ENCODE measurements at places on chromosomes 5 and 9.

DNA sequence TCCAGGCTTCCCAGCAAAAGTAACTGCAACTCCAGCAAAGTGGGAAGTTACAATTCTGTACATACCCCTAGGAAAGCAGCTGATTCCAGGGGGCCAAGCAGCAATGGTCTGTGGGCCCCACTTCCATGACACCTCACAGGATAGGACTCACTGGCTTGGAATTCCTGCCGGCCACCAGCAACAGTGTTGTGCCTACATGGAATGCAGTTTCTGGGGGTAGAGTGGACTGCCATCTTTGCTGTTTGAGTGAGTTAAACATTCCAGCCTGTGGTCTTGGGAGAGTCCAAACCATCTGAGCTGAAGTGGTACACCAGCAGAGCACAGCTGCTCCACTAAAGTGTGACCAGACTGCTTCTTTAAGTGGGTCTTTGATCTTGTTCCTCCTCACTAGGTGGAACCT lies 13.4 kb upstream of the FBN2 start:
- DNase-seq: no peak

GRCh38 chr5:422323-423232 lies 20.4 kb upstream of the EXOC3 start:
- no peak for DNase-seq

DNA sequence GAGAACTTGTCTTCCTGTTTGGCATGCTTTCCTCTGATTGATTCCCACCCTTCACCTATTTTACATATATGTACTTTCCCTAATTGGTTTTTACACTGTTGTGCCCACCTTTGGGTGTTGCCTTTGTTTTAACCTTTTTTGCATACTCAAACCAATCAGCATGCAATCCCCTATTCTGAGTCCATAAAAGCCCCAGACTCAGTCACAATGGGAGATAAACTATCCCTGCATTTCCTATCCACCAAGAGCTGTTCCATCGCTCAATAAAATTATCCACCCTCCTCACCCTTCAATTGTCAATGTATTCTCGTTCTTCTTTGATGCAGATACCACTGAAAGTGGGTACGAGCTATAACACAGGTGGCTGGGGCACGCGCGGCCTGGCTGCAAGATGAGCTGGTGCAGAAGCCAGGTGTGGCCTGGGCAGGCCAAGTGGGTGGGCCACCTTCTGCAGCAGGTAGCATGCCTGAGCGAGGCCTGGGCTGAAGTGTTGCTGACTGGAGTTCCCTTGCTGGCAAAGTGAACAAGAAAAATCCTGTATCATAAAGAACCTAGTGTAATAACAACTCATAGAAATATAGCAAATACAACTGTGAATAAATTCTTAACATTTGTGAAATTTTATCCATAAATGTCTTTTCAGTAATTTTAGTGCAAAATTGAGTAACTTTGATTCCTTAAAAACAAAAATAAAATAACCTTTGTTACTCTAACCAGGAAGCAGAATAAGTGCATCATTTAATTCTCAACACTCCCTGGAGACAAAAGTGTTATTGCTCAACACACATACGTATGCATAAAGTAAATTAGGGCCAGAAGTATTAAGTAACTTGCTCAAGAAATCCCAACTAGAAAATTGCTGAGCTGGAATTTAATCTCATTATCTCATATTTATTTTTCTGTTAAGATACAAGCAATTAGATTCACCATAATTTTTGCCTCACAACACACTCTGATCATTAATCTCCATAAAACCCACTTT lies 685.3 kb upstream of the EDIL3 start:
- DNase-seq: no peak

DNA sequence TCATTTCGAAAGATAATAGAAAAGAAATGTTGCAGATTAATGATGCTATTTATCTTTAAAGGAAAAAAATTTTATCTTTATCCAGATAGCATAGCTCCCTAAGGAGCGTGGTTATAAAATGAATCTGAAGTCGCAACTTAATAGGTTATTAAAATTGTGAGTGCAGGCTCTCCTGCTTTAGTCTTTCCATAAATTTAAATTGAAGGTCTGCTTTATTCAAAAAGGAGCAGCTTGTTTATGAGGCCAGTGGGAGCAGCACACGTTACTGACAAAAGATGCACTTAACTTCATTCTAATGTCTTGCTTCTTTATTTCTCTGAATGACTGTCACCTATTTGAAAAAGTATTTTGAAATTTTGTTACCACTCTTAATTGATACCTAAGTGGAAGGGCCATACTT lies 95.0 kb downstream of the ZCCHC7 start:
- no peak for DNase-seq

DNA sequence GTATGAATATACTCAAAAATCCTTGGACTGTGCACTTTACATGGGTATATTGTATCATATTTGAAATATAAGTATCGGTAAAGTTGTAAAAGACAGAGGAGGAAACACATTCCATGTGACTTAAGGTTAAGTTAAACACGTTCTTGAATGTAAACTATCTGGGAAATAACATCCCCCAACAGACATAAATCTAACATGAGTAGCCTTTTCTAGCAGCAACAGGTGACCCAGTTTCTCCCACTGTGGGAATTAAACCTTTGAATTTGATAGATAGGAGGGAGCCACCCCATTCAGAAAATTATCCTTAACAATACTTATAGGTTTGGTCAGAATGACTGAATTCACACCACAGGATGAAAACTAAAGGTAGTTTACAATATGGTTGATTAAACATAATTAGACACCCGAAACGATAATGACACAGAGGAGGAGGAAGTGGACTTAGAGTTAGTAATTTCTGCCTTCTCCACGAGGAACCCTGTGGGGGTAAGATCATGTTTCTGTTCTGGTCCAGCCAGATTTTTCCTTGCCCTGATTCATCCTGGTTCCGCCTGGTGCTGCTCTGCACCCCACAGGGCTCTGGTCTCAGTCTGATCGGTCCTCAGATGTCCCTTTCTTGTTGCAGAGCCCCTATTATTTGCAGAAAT lies 84.6 kb upstream of the DNAH5 start:
- DNase-seq: no peak

GRCh38 chr9:3441197-3441816 lies 84.5 kb downstream of the RFX3 start:
- peak; percentile 16 for DNase-seq

DNA sequence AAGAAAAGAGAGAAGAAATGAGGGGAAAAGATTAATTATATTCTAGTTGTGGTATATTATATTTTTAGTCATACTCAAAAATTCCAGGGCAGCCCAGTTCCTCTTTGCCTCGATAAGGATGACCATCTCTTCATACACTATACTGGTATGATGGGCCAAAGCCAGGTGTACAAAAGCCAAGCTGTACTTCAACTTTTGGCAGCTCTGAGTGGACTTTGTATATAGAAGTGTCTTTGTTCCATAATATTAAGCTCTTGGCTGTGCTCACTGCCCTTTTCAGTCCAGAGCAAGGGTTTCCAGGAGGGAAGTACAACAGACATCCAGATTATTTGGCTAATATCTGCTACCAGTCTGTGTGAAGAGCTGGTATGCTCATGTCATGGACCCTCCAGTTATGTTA lies 934.3 kb upstream of the CDH10 start:
- no peak for DNase-seq

DNA sequence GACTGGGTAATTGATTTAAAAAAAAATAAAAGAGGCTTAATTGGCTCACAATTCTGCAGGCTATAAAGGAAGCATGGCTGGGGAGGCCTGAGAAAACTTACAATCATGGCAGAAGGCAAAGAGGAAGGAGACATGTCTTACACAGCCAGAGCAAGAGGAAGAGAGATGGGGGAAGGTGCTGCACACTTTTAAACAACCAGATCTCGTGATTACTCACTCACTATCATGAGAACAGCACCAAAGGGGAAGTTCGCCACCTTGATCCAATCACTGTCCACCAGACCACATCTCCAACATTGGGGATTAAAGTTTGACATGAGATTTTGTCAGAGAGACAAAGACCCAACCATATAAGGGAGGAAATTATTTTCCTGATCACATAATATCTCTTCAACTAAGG lies 138.8 kb upstream of the NR4A3 start:
- DNase-seq: no peak

DNA sequence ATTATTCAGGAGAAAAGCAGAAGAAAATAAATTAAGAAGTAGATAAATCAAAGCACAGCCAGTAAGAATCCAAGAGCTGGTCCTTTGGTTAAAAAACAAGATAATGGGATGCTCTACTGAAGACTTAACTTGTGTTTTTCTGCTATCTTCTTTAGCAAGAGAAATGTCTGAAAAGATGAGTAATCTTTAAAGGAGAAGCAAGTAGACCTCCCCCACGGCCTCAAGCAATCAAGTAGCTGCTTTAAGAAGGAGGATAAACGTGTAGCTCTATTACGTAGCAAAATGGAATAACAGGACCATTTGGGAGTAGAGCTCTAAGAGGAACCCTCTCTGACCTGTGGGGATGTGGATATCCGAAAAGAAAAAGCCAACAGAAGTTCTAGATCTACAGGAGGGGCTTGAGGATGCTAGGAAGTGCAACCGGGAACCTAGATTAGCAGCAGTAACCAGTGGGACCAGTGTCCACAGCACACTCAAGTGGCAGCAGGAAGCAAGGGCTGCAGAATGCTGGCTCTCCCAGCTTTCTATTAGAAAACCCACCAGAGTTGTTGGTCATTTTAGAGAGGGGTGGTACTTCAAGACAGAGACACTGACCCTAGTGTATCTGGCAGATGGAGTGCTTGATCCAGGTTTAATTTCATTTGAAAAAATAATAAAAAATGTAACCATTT lies 185.4 kb downstream of the GABBR2 start:
- no peak for DNase-seq

DNA sequence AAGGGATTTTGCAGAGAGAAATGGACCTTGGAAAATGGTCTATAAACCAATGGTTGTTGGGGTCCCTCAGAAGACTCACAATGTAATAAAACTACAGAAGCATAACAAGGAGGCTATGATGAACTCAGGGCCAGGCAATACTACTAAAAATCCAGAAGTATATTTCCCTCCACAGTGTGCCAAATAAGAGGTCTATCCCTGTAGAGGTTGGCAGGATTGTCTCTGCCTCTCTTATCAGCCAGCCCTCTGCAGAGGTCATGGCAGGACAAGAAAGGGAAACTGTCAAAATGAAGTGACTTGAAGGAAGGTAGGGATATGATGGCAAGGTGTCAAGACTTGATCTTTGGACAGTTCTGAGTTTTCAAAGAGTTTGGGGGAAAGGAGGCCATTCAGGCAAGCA lies 115.7 kb upstream of the NR5A1 start:
- DNase-seq: no peak

DNA sequence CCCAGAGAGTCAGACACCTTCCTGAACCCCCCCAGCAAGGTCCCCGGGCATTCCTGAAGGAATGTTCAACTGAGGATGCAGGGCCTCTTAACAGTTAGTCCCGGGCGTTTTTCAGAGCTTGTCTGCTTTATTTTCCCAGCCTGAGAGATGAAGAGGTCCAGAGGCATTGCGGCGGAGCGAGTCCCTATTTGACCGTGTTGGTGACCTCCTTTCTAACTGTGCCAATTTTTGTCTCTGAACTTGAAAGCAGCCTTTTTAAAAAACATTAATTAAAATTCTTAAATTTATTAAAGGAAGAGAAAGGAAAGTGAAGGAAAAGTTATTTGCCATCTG lies 433 bp upstream of the PTAR1 start:
- DNase-seq: no peak

DNA sequence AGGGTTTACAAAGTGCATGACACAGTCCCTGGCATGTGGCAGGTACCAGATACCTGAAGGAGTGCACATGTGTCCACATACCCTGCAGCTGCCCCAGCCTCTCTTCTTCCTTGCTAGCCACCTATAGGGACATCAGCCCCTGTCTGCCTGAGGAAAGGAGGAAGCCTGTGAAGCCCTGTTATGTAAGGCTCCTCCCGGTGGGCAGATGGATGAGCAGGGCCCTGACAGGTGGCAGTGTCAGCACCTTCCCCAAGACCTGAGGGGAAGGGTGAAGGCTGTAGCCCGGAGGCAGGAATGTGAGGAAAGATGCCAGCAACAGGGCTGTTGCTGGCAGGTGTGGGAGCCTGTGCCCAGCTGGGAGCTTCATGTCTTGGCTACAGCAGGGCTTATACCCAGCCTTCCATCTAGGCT lies 21.7 kb downstream of the TCF7 start:
- no peak for DNase-seq

DNA sequence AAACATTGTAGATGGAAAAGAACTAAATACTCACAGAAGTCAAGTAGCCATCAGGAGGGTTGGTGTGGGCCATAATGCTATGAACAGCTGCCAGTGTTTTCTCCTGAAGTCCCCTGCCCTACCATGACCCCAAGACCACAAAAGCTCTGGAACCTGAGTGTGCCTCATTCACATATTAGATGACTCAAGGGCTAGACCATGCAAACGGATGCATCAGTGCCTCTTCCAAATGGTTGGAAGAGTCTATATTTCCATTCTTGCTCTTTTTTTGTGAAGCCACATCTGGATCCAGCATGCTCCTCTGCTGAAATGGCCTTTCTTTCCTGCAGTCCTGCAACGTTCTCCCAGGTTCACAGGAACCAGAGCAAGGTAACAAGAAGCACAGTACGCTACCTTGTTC lies 136.6 kb upstream of the EPB41L4A start:
- no peak for DNase-seq

- DNase-seq: no peak
These were observed 71.7 kb downstream of the NR2F1 start for GRCh38 chr5:93654676-93655075.

DNA sequence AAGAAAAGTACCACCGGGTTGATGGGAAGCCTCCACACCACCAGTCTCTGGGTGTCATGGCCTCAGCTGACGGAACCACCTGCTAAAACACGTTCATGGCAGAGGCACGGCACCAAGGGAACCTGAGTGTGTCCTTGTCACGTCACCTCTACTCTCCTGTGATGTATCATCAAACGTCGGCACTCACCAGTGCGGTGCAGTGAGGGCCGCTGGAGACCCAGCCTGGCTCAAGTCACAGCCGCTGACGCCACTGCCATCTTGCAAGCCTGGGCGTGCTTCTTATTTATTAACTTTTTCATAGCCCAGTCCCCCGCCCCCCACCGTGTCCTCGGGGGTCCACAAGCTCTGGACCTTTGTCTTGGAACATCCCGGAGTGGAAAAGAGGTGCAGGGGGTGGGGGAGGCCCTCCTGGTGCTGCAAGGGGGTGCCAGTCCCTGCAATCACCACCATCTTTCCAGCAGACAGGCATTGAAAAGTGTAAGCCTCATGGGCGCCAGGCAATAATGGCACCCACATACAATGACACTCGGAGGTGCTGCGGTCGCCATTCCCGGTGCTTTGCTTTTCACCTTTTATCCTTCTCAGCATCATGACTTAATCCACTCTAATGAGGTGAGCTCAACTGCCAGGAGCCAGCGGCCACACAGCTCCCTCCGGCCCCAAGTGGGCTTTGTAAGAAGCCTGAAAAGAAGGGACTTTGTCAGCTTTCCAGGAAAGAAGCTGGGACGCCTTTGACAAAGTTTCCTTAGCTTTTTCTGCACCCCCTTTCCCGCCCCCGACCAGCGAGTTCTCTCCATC lies 202.3 kb upstream of the IRX1 start:
- no peak for DNase-seq

- no peak for DNase-seq
These were observed 23.0 kb downstream of the FBLL1 start for GRCh38 chr5:168552146-168552545.

DNA sequence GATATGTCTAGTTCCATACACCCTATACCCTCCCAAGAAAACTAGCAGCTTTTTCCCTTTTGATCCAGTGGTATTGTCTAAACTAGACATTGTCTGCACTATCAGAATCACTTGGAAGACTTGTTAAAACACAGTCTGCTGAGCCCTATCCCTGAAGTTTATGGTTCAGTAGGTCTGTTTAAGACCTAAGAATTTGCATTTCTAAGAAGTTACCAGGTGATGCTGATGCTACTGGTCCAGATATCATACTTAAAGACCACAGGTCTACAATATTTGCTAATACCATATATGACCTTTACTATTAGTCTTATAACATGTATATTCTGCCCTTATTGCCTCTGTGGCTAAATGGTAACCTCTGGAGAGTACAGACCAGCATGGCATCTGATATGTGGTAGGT lies 23.3 kb downstream of the SKIC3 start:
- no peak for DNase-seq

All from stimulated activated CD4-positive, alpha-beta T cell treated with anti-CD3 and anti-CD28 coated beads, Interleukin-1b, Interleukin-23, amount 100 ng/mL, for 1 hour (primary cell).